ENCODE measurements at places on chromosomes 16 and 17. TPM values are rescaled to one million over a fixed set of nuclear protein-coding genes. Genes with fewer than 3 reads are reported as not detected.

- no peaks in the 10 kb centered on the region for H3K27me3 ChIP-seq
- no peaks in the 10 kb centered on the region for H3K36me3 ChIP-seq
- H3K4me3 ChIP-seq = no peak overlapping the region
- DNase-seq = no peak
Observed at GRCh38 chr17:43591779-43592562, 45.8 kb upstream of the ETV4 start.

Gene FBXW10
- not detected for total RNA-seq

GRCh38 chr17:40556884-40557414, 8.3 kb downstream of the CCR7 start:
- H3K4me3 ChIP-seq = no peak overlapping the region
- DNase-seq = no peak
- no peak overlapping the region for H3K27ac ChIP-seq
- H3K36me3 ChIP-seq = no peaks in the 10 kb centered on the region

- no peak overlapping the region for H3K4me3 ChIP-seq
- H3K4me1 ChIP-seq = no peaks in the 10 kb centered on the region
- peaks cover 19% of the 10 kb centered on the region for H3K36me3 ChIP-seq
- H3K27me3 ChIP-seq = no peaks in the 10 kb centered on the region
- no peak for DNase-seq
- H3K27ac ChIP-seq = no peak overlapping the region
Observed at GRCh38 chr16:87712184-87712762, 53.5 kb downstream of the KLHDC4 start.

DNA sequence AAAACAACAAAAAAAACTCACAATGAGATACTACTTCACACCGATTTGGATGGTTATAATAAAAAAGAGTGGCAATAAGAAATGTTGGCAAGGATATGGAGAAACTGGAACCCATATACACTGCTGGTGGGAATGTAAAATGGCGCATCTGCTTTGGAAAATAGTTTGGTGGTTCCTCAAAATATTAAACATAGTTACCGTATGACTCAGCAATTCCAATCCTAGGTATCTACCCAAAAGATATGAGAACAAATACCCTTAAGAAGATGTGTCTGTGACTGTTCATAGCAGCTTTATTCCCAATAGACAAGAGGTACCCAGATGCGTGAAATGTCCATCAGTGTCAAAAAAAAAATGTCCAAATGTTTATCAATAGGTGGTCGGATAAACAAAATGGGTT, 7.2 kb downstream of the CPPED1 start:
- H3K27me3 ChIP-seq = no peaks in the 10 kb centered on the region
- no peak for DNase-seq
- peaks cover 3% of the 10 kb centered on the region for H3K4me1 ChIP-seq
- H3K36me3 ChIP-seq = no peaks in the 10 kb centered on the region
- H3K4me3 ChIP-seq = no peak overlapping the region
- H3K27ac ChIP-seq = no peak overlapping the region
